ENCODE measurements at places on chromosomes 6 and 20.

DNA sequence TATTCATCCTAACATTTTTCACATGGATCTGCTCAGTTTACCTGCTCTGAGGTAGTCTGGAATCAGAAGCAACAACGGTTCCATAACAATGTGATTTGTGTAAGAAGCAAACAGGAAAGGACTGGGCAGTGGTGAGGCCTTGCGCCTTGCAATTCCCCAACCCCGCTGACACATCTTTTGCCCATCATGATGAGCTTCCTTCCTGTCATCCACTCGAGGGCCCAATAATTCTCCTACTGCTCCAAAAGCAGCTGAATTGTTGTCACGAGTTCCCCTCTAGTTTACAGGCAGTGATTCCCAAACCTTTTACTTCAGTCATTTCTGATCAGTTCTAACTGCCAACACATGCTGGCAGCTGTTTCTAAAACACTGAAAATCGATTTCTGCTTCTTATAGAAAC lies 22.9 kb downstream of the STX7 start:
- no peak for DNase-seq

- DNase-seq = no peak
Observed at GRCh38 chr6:148570456-148570855, 176.4 kb upstream of the UST start.

DNA sequence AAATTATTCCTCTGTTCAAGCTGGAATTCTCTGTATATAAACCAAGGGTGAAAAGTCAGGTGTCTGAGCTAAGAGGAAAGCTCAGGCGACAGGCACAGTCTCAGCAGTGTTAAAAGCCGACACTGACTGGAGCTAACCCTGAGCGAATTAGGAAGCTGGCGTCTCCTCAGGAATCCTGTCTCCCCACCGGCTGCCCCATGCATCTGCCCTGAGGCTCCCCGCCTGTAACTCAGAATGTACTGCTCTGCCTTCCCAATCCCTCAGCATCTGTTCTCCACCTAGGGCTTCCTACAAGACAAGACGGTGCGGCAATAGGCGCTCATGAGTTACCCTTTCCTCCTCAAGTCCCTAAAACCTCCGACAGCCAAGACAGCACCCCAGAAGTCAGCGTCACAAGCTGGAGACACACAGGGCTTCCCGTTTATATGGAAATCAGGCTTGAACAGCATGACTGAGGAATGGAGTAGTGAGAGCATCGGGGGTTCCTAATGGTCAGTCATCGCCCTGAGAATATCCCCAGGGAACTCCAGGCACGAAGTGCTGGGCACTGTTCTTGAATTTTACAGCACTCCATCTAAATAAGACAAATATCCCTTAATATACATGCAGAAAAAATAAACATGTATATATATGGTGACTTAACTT lies 33.5 kb downstream of the WDR27 start:
- DNase-seq = no peak

- no peak for DNase-seq
Observed at GRCh38 chr6:12119085-12119588, 107.0 kb downstream of the HIVEP1 start.

DNA sequence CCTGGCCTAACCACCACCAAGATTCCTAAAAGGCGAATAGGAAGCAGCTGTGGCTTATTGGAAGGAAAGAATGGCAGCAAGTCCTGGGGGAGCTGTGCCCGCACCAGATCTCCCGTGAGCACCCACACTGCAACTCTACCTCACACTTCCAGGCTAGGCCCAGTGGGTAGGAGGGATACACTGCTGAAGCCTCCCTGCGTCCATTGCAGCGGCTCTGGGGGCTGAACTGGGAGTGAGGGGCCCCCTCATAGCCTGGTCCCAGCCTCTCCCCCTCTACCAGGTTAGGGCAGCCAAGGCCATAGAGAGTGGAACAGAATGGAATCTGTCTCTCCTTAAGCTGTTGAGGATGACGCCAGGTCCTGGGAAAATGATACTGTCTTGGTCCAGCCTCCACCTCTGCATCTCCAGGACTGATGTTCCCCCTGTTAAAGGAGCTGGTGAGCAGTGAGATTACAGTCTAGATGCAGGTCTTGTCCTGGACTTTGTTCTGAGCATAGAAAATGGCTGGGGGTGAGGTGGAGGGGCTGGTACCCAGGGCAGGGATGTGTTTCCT lies 11.3 kb downstream of the CNPY3 start:
- DNase-seq = no peak

GRCh38 chr6:42295181-42295580 lies 77.5 kb upstream of the MRPS10 start:
- no peak for DNase-seq

- DNase-seq = no peak
Observed at GRCh38 chr6:133184798-133185372, 56.3 kb upstream of the EYA4 start.

DNA sequence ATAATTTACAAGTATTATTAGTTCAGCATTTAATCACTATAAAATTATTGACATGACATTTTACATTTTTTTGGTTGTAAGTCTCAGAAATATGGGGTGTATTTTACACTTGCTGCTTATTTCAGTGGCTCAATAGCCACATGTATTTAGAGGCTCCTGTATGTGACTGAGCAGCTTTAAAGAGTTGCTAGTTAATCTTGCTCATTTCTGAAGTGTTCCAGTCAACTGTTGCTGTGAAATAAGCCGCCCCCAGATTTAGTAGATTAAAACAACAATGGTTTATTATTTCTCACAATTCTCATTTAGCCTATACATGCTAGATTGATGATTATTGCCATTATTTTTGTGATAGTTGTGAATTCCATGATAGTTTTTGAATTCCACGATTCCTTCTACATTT lies 23.0 kb downstream of the CD109 start:
- no peak for DNase-seq

GRCh38 chr6:159983641-159984080 lies 14.8 kb downstream of the IGF2R start:
- no peak for DNase-seq

GRCh38 chr6:114580882-114581281 lies 238.1 kb upstream of the HS3ST5 start:
- DNase-seq = no peak

DNA sequence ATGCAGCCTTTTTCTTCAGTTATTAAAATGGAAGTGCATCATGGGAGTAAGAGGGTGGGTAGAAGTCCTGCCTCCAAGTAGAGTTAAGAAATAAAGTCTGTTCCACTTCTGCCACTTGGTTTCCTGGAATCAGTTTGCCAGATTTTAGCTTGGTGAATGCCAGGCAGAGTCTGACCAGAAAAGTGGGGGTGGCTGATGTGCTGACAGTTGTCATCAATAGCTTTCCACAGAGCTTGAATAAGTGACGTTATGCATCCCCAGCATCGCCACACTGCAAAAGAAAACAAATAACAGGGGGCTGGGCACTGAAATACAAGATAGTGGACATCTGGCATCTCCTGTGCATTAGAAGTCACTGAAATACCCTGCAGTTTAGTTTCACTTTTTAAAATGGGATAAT lies 30.8 kb upstream of the CEP162 start:
- DNase-seq = no peak

GRCh38 chr6:9499709-9500108 lies 915.2 kb downstream of the TFAP2A start:
- no peak for DNase-seq

DNA sequence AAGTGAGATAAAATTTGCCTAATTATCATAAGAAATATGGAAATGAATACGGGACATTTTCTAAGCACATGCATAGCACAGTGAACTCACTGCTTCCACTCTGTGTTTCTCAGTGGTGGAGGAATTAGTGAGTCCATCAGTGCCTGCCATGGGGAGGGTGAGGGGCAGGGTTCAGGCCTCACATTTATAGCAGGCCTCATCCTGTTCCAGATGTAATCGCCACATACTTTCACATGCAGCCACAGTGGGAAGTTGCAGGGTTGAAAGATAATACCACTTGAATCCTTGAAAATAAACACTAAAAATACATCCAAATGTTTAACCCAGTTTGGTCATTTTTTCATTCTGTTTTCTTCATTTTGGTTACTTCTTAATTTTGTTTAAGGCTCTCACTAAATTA lies 29.9 kb upstream of the ANKEF1 start:
- no peak for DNase-seq

DNA sequence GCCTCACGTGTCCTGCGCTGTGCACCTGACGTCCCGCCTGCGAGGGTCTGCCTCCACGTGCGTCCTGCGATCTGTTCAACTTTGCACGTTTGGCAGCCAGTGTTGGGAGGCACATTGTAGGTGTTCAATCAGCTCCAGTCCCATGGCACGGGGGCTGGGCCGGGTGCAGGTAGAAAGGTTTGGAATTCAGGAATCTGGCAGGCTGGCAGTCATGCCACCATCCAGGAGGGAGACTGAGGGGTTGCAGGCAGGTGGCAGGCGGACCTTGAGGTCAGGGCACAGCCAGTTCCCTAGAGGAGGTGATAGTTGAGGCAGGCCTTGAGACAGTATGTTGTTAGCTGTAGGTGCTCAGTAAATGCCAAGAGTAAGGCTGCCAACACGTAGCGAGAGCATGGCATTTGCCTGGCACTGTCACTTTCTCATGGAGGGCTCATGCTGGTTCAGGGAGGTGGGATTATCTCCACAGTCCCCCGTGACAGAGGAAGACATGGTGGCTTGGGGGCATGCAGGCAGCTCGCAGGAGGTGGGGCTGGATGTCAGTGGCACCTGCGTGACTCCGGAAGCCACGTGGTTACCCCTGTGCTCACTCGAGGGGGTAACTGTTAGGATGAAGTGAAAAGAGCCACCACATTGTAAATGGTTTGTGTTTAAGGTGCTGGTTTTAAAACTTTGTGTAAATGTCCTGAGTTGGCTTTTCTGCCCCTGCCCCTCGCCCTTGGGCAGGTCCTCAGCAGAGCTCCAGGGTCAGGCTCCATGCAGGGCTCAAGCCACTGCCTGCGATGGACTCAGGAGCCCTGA lies 111.8 kb upstream of the FRMD1 start:
- peak; percentile 49 for DNase-seq

DNA sequence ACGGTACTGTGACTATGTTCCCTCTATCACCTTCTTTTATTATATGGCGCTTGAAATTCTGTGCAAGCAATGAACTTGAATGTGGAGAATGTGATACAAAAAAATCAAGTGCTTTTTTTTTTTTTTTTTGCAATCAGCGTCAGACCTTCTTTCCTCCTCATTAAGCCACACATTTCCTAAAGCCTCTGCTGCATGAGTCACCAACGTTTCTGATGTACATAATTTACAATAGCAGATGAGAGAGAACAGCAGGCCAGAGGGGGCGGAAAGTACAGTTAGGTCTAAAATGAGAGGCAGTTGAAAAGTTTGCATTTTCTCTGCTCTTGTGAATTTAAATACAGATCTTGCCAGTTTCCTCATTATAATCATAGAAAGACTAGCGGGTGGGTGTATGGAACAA lies 114.6 kb upstream of the RIPOR2 start:
- DNase-seq = no peak

DNA sequence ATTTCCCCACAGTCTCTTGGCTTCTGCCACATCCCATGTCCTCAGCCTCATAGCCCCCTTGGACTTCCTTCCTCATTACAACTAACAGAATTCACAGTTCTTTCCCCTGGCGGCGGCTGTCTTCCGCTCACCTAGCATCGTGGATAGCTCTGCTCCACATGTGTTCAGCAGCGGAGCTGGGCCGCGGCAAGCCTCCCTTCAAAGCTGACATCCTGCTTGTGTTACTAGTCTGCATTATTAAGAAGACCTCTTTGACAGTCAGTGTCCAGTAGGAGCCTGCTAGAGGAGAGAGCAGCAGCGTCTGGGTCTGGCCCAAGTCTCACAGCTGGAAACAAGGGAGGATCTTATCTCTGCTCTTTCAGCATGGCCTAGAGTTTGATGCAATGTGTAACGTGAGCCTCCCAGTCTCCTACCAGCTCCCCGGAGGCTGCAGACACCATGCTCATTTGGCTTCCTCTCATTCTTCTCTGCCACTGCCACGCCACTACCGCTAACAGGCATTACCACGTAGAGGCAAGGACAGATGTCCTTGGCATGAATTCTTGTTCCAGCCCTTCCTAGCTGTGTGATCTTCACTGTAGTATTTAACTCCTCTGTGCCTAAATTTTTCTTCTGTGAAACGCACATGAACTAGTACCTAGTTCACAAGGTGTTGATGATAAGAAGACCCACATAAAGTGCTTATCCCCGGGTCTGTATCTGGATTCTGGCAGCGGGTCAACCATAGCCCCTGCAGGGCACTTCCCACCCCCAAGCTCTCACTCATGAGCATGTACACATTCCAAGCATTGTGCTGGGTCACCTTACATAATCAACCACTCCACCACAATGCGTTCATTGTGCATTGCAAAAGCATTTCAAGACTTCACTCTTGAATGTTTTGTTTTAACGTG lies 107.1 kb upstream of the BACH2 start:
- no peak for DNase-seq

GRCh38 chr6:124960757-124961463 lies 1.3 kb upstream of the RNF217 start:
- no peak for DNase-seq

DNA sequence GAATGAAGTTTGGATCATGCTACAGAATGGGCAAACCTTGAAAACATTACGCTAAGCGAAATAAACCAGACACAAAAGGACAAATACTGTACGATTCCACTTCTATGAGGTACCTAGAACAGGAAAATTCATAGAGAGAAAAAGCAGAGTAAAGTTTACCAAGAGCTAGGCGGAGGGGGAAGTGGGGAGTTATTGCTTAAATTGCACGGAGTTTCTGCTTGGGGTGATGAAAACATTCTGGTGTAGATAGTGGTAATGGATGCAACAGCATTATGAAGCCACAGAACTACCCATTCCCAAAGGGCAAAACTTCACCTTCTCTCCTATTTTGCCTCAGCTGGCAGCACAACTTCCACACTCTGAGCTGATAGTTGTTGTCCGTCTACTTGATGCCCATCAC lies 6.4 kb upstream of the PDYN start:
- DNase-seq = no peak

GRCh38 chr6:93678841-93679454 lies 259.6 kb upstream of the EPHA7 start:
- no peak for DNase-seq

GRCh38 chr6:126253431-126253830 lies 86.5 kb upstream of the CENPW start:
- DNase-seq = no peak

GRCh38 chr20:18904624-18905023 lies 91.0 kb downstream of the SCP2D1 start:
- no peak for DNase-seq

- no peak for DNase-seq
Observed at GRCh38 chr6:10510592-10511367, 10.4 kb upstream of the GCNT2 start.

DNA sequence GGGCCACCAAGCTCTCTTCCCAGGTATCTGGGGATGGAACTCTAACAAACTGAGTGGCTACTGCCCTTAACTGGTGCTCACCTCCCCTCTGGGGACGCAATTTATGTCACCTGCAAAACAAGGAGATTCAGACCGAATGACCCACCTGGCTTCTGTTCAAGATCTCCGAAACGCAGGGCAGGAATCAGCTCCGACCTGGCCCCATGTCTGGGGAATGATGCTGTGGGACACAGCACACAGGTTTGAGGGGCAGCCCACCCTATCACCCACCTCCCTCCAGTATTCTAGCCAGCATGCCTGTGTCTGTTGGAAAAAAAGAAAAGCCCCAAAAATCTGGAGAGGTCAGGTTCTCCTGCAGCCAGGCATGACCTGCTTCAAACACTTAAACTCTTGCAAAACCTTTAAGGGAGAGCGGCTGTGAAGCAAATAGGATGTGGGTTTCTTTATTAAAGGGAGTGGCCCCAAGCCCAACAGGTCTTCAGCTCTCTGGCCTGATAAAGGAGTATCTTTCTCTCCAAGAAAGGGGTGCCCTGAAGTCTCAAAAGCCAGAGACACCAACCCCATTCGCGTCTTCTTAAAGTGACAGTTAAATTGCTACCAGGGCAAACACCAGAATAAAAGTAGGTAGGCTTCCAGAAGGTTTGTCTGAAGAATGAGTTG lies 6.4 kb downstream of the PREX1 start:
- no peak for DNase-seq

- DNase-seq = no peak
Observed at GRCh38 chr6:87628424-87628823, 38.5 kb downstream of the ORC3 start.
